ENCODE measurements at places on chromosomes 12 and 14.

DNA sequence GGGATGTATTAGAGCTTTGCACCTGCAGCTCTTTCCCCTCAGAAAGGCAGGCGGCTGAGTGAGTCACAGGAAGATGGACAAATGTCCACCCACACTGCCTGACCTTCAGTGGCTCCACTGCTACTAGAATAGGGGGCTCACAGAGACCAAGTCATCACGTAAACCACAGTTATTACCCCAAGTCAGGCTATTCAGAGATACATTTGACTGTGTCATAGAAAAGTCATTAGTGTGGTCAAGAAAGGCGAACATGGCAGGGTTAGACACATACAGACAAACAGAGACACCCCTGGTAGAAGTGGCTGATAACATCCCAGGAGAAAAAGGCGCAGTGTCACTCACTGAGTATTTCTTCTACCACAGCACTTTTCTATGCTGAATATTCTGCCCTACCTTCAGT lies 36.0 kb downstream of the GCH1 start:
- no peaks in the 10 kb centered on the region for H3K27me3 ChIP-seq
- H3K4me1 ChIP-seq: peaks cover 19% of the 10 kb centered on the region
- no peak overlapping the region for H3K27ac ChIP-seq
- H3K4me3 ChIP-seq: no peak overlapping the region
- H3K36me3 ChIP-seq: peaks cover 15% of the 10 kb centered on the region

GRCh38 chr12:6768437-6768914 lies 2.3 kb downstream of the PTMS start:
- no peak for DNase-seq
- H3K27me3 ChIP-seq: peaks cover 30% of the 10 kb centered on the region
- peak overlapping the region; percentile 87 for H3K4me3 ChIP-seq
- H3K27ac ChIP-seq: no peak overlapping the region
- peaks cover 69% of the 10 kb centered on the region for H3K4me1 ChIP-seq

- no peak overlapping the region for H3K4me3 ChIP-seq
- H3K36me3 ChIP-seq: peaks cover 6% of the 10 kb centered on the region
- DNase-seq: no peak
- H3K27ac ChIP-seq: no peak overlapping the region
Observed at GRCh38 chr14:70753518-70753953, 55.8 kb downstream of the MAP3K9 start.

- H3K27me3 ChIP-seq: peaks cover 3% of the 10 kb centered on the region
- H3K27ac ChIP-seq: no peak overlapping the region
- DNase-seq: no peak
- H3K36me3 ChIP-seq: no peaks in the 10 kb centered on the region
- peaks cover 3% of the 10 kb centered on the region for H3K4me1 ChIP-seq
- H3K4me3 ChIP-seq: no peak overlapping the region
Observed at GRCh38 chr14:31879661-31880348, 197.3 kb upstream of the ARHGAP5 start.

DNA sequence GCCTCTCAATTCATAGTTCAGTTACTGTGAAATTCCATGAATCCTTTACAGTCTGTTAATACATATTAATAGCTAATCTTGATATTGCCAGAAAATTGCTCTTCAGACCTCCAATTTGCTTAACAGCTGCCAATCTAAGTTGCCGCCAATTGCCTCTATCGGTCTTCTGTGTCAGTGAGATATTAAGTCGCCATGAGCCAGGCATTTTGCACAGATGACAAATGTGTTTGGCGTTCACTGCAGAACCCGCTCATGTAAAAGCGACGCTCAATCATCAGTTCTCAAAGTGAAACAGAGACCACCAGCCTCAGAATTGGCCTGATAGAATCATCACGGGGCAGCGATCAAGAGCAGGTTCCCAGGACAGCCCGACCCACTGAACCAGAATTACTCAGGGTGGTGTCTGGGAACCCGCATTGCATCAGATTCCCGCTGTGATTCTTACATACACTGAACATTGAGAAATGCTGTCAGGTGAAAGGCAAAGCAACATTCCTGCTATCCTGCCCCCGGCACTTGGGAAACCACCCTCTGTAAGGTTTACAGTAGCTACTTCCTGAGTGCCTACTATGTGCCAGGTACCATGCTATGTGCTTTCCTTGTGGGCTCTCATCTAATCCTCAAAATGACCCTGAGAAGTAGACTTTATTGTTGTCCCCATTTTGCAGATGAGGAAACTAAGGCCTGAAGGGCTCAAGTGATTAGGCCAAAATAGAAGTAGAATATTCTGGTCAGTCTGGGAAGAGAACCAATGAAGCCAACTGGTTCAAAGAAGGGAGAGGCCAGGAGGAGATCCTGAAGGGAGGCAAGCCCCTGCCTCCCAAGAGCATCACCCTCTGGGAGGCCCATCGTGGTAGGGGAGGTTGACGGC lies 216.4 kb downstream of the SLC41A2 start:
- peak overlapping the region; percentile 85 for H3K27ac ChIP-seq
- H3K4me3 ChIP-seq: no peak overlapping the region
- H3K4me1 ChIP-seq: peaks cover 78% of the 10 kb centered on the region
- H3K27me3 ChIP-seq: no peaks in the 10 kb centered on the region
- peaks cover 27% of the 10 kb centered on the region for H3K36me3 ChIP-seq

GRCh38 chr12:131011165-131012079 lies 57.7 kb downstream of the ADGRD1 start:
- no peaks in the 10 kb centered on the region for H3K4me1 ChIP-seq
- H3K27me3 ChIP-seq: no peaks in the 10 kb centered on the region
- H3K36me3 ChIP-seq: no peaks in the 10 kb centered on the region

GRCh38 chr12:1044696-1045095 lies 53.7 kb downstream of the ERC1 start:
- no peaks in the 10 kb centered on the region for H3K27me3 ChIP-seq
- no peak overlapping the region for H3K27ac ChIP-seq
- H3K4me3 ChIP-seq: no peak overlapping the region

DNA sequence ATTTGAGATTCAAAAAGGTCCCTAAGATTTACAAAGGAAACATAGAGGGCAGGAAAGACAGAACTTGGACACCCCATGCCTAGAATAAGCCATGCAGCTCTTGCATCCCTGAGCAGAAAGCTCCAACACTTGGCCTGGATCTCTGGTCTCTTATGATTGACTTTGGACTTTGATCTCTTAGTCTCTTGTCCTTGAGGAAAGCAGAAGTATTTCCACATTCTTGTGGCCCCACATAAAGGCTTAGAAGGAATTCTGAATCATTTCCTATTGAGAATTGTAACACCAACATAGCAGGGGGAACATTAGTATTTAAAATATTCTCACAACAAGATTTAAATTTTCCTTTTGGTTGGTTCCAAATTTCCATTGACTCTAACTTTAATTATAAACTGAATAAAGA lies 283.7 kb upstream of the PRKD1 start:
- no peak overlapping the region for H3K4me3 ChIP-seq
- H3K27me3 ChIP-seq: no peaks in the 10 kb centered on the region
- DNase-seq: no peak
- no peak overlapping the region for H3K27ac ChIP-seq
- H3K4me1 ChIP-seq: no peaks in the 10 kb centered on the region

- no peaks in the 10 kb centered on the region for H3K27me3 ChIP-seq
- no peak overlapping the region for H3K27ac ChIP-seq
- DNase-seq: no peak
- no peaks in the 10 kb centered on the region for H3K36me3 ChIP-seq
- H3K4me3 ChIP-seq: no peak overlapping the region
- no peaks in the 10 kb centered on the region for H3K4me1 ChIP-seq
Observed at GRCh38 chr14:29278301-29279263, 512.0 kb downstream of the FOXG1 start.

- no peaks in the 10 kb centered on the region for H3K27me3 ChIP-seq
- DNase-seq: no peak
- H3K36me3 ChIP-seq: peaks cover 19% of the 10 kb centered on the region
- no peaks in the 10 kb centered on the region for H3K4me1 ChIP-seq
Observed at GRCh38 chr14:58444627-58445026, 17.1 kb downstream of the KIAA0586 start.

DNA sequence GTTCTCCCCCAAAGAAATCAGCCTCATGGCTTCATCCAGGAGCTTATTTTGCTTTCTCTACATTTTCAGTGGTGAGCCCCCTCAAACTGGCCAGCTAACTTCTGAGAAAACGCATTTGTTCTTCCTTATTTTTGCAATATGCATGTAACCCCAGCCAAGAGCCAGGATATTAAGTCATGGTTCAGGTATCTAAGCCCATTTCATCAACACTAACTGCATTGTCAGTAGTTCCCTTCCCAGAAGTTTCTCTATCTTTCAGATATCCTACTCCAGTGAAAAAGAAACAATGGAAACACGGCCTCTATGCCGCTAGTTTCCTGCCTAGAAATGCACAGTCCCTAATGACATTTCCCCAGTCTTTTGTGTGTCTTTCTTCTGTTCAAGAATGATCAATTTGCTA lies 102.8 kb upstream of the RASSF8 start:
- no peak overlapping the region for H3K27ac ChIP-seq
- no peak for DNase-seq
- no peaks in the 10 kb centered on the region for H3K36me3 ChIP-seq
- H3K4me1 ChIP-seq: peaks cover 3% of the 10 kb centered on the region
- no peak overlapping the region for H3K4me3 ChIP-seq

GRCh38 chr12:121297435-121297991 lies 1.0 kb upstream of the CAMKK2 start:
- peaks cover 2% of the 10 kb centered on the region for H3K36me3 ChIP-seq
- H3K4me3 ChIP-seq: peak overlapping the region; percentile 83
- DNase-seq: peak; percentile 26
- H3K27ac ChIP-seq: peak overlapping the region; percentile 69
- peaks cover 1% of the 10 kb centered on the region for H3K27me3 ChIP-seq
- peaks cover 39% of the 10 kb centered on the region for H3K4me1 ChIP-seq

- peaks cover 2% of the 10 kb centered on the region for H3K27me3 ChIP-seq
- no peak for DNase-seq
- H3K4me1 ChIP-seq: no peaks in the 10 kb centered on the region
- H3K36me3 ChIP-seq: no peaks in the 10 kb centered on the region
Observed at GRCh38 chr14:97010491-97011160, 213.4 kb downstream of the VRK1 start.

- H3K36me3 ChIP-seq: no peaks in the 10 kb centered on the region
- peaks cover 28% of the 10 kb centered on the region for H3K27me3 ChIP-seq
- H3K27ac ChIP-seq: no peak overlapping the region
- DNase-seq: no peak
Observed at GRCh38 chr12:52010152-52010622, 3.4 kb downstream of the TAMALIN start.

DNA sequence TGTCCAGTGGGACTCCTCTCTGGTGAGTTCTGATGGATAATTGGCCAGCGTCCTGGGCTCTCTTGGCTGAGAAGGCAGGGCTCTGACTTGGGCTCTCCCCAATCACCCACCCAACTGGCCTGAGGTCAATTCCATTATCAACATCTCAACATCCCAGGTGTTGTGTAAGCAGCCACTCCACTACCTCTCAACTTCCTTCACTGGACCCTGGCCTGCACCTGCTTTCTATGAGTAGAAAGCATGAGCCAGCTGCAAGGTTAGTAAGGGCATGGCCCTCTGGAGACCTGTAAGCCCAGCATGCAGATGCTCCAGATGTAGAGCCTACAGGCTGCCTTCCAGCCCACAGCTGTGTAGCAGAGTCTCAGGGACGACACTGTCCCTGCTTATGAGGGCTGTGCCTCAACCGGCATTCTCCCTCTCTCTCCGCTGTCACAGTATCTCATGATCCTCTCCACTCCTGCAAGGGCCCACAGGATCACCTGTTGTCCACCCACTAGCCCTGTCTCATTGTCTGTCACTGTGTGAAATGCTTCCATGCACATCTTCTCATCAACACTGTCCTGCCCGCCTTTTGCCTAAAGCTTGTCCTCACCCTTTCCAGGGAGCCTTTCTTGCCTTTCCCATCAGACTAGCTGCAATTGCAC lies 5.4 kb upstream of the KRT81 start:
- H3K36me3 ChIP-seq: no peaks in the 10 kb centered on the region
- DNase-seq: no peak
- peaks cover 7% of the 10 kb centered on the region for H3K4me1 ChIP-seq
- peaks cover 63% of the 10 kb centered on the region for H3K27me3 ChIP-seq
- no peak overlapping the region for H3K27ac ChIP-seq

DNA sequence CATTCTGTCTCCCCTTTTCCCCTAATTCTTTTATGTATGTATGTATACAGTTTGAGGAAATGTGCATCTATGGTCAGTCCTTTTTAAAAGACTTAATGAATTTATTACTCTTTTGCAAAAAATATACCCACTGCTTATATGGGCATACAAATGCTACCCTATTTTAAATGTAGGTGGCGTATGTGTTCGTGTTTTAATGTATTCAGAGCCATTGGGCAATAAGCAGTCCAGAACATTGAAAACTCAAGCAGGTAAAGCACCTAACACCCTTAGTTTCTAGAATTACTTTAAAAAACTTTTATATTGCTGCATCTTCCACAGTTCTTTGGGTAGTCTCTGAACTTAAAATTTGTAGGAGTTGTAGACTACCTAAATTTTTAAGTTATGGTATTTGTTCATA lies 42.6 kb upstream of the A2ML1 start:
- no peaks in the 10 kb centered on the region for H3K36me3 ChIP-seq
- no peak overlapping the region for H3K4me3 ChIP-seq
- H3K27ac ChIP-seq: no peak overlapping the region
- no peak for DNase-seq

DNA sequence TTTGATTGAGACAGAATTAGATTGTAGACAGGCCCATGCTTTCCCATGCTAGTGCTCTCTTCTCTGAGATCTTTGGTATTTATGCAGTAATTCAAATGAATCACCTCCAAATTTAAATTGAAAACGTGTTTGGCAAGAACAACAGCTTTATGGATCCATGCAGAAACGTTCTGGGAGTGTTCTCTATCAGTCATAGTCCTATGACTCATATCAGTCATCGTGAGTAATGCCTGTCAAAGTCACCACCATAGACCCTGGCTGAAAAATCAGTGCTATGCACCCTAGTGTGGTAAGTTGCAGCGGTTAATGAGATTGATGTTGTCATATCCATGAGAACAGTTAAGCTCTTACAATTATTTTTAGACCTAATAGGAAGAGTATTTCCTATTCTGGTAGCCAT lies 90.1 kb upstream of the FOXG1 start:
- no peak for DNase-seq
- H3K36me3 ChIP-seq: no peaks in the 10 kb centered on the region
- H3K4me3 ChIP-seq: no peak overlapping the region
- no peak overlapping the region for H3K27ac ChIP-seq

DNA sequence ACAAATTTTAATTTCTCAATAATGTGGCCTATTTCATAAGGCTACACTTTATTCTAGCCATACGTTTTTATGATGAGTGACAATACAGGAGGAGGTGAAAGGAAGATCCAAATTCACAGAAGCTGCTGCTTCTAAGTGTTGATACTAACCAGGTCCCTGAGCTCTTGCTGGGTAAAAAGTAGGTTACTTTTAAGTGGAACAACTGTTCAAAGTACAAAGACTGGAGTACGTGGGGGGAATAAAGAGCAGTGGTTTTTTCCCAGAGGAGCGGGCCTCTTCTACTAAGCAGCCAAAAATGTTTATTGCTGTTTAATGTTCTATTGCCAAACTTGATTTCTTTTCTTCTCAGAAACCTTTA lies 301.8 kb downstream of the AEBP2 start:
- H3K4me1 ChIP-seq: no peaks in the 10 kb centered on the region
- no peak overlapping the region for H3K4me3 ChIP-seq
- H3K27me3 ChIP-seq: peaks cover 8% of the 10 kb centered on the region
- no peak overlapping the region for H3K27ac ChIP-seq
- no peaks in the 10 kb centered on the region for H3K36me3 ChIP-seq
- DNase-seq: no peak

All from activated CD4-positive, alpha-beta memory T cell treated with anti-CD3 and anti-CD28 coated beads, Interleukin-2, amount 10 ng/mL, durations not matched to agents 7 days and 5 days (primary cell).